ENCODE measurements at places on chromosomes 12 and 14. TPM values are rescaled to one million over a fixed set of nuclear protein-coding genes. Genes with fewer than 3 reads are reported as not detected.

DNA sequence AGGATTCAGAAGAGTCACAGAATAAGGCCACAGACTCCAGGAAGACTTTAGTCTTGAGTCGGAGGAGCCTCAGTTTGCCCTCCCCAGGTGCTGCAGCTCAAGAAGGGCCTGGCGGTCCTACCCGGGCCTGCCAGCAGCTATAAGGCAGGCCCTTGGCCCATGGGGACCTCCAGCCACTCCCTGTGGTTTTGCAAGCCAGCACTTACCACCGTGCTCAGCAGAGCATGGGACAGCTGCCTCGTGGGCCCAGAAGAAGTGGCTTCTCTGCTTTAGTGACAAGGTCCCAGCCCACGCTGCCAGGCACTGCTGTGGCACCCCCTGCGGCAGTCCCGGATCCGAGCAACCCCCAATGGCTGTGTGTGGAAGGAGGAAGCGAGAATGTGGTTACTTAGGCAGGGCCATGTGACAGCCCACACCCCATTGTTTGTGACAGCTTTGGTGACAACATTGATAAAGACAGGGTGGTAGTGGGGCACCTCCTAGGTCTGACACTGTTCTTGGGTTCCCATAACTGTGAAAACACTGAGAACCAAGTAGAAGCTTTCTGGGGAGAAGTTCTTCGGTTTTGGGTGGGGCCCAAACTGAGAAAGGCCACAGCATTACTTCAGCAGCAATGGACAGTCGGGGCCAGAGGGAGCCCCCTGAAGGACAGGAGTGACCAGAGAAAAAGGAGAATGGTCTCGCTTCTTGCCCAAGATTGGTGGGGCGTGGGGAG is at the start of gene SELPLG:
SELPLG (minus strand) TSS at position 361 of the 715 bp plus-strand sequence. CDS start 9,587 bp downstream, outside the sequence.
- DNase-seq = peak; percentile 84

- no peak for DNase-seq
Measured at GRCh38 chr12:236445-236844, 22.5 kb upstream of the SLC6A12 start.

ABHD4 gene
- total RNA-seq = 17.9 TPM

C12orf50 gene
- total RNA-seq = 0.08 TPM

DNA sequence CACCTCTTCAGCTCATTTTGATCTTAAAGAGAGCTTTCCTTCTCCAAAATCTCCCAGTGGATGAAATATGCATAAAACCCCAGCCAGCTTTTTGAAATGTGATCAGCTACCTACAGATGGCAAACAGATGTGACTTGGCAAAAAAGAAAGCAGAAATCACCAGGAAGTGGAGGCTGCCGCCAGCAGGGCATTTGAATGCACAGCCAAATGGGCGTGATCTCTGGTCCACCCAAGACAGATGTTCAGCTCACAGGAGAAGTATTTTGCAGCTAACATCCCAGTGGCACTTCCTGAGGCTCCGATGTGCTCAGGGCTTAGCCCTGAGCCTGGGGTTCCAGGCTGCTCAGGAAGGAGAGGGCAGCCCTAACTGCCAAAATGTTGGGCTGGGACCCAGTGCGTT is 78.3 kb downstream of the LGMN start:
- DNase-seq = no peak

RHEBL1 gene
- total RNA-seq = 9.7 TPM

GRCh38 chr12:109685574-109686447 is 27.8 kb upstream of the FAM222A start:
- no peak for DNase-seq

GRCh38 chr12:34301251-34302130 is 279.2 kb downstream of the ALG10 start:
- no peak for DNase-seq

KRT3 gene
- not detected for total RNA-seq

DNA sequence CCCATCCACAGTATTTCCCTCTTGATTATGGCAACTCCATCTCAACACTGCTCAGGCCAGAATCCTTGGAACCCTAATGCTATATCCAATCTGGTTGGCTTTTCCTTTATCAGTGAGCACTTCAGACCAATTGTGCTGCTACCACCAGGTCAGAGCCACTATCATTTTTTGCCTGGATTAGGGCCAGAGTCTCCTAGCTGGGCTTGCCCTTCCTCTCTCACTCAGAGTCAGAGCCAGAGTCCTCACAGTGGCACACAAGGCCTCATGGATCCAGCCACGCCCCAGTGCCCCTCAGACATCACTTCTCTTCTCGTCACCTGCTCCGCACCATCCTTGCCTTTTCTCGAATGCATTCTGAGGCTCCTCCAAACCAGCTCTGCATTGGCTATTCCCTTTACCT is 211.1 kb downstream of the ANO6 start:
- DNase-seq = no peak

GRCh38 chr12:110921262-110921661 is 883 bp upstream of the MYL2 start:
- DNase-seq = no peak

DNA sequence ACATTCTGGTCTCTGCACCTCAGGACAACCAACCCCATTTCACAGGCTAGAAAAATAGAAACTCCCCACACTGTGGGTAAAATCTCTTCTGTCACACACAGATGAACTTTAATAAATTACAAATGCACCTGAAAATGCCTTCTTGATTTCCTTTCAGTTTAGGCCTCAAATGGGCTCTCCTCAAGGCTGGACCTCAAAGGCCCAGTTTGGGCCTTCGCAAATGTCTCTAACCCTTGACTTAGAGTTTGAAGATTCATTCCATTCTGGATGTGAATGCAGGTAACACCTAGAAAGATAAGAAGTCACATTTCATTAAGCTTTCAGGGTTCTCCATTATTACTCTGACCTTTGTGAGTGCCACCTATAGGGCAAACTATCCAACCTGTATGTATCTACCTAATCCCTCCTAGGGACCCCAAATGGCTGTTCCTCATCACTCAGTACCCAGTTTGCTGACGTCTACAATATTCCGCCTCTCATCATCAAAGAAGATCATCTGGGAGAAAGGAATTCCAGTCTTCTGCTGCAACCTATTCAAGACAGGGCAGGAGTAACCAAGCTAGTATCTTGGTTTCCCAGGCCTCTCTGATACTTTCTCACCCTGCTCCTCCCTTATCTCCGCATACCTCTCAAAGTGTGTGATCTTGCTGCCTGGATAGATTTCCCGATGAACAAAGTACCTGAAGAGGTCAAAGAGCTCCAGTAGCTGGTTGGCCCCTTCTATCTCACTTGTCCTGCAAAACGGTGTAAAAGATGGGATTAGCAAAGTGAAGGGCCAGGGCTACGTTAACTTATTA is 776 bp upstream of the CHMP4A start:
- DNase-seq = no peak

DNA sequence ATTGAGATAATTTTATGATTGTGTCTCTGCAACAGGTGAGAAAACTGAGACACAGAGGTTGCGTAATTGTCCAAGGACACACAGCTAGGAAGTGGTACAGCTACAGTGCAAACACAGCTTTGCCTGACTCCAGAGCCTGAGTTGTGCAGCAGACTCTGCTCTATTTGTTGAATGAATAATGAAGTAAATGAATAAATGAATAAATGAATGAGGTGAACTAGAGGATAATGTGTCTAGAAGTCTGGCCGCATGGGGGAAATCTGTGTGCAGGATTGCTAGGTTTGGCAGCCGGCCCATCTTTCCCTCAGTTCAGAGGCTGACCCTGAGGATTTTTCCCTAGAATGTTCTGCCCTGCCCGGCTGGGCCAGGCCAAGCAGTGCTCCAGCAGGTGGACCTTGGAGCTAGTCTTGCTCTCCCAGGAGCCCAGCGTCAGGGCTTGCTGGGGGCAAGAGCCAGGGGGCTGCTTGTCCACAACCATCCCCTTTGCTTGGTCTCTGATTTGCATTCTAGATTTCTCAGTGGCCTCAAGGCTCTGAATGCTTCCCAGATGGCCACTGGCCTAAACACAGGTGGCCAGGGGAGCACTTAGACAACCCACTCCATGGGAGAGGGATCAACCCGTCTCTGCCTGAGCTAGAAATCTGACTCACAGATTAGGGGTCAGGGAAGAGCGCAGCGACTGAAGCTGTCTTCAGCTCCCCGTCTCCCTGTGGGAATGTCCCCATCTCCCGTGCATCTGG is 225.2 kb downstream of the C12orf75 start:
- no peak for DNase-seq

SGPP1 gene
- 15.7 TPM for total RNA-seq

GRCh38 chr12:90366286-90366685 is 588.7 kb downstream of the CCER1 start:
- no peak for DNase-seq

DNA sequence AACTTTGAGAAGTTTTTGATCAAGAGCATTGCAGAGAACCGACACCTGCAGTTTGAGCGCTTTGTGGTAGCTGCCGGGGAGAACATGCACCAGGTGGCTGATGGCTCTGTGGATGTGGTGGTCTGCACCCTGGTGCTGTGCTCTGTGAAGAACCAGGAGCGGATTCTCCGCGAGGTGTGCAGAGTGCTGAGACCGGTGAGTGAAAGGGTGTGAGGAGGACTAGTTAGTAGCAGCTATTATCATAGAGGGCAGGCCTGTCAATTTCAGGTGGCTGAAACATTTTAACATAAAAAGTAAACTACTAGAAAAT is 27.0 kb upstream of the HIGD1C start:
- DNase-seq = peak; percentile 49

GRCh38 chr12:111788178-111788654 is 21.5 kb downstream of the ALDH2 start:
- DNase-seq = no peak

KCNJ8 gene
- not detected for total RNA-seq

GRCh38 chr14:44788612-44789011 is 173.1 kb downstream of the KLHL28 start:
- DNase-seq = no peak

GRCh38 chr14:94115058-94115591 is 4.6 kb downstream of the IFI27 start:
- DNase-seq = no peak

Measured in activated naive CD8-positive, alpha-beta T cell treated with anti-CD3 and anti-CD28 coated beads, Interleukin-2, amount 10 ng/mL, durations not matched to agents 7 days and 5 days (primary cell).